ENCODE measurements at places on chromosomes 6 and 20.

- DNase-seq = no peak
Observed at GRCh38 chr6:82866446-82866845, 199.2 kb downstream of the UBE3D start.

GRCh38 chr6:63813566-63814120, 178.0 kb downstream of the PHF3 start:
- no peak for DNase-seq

DNA sequence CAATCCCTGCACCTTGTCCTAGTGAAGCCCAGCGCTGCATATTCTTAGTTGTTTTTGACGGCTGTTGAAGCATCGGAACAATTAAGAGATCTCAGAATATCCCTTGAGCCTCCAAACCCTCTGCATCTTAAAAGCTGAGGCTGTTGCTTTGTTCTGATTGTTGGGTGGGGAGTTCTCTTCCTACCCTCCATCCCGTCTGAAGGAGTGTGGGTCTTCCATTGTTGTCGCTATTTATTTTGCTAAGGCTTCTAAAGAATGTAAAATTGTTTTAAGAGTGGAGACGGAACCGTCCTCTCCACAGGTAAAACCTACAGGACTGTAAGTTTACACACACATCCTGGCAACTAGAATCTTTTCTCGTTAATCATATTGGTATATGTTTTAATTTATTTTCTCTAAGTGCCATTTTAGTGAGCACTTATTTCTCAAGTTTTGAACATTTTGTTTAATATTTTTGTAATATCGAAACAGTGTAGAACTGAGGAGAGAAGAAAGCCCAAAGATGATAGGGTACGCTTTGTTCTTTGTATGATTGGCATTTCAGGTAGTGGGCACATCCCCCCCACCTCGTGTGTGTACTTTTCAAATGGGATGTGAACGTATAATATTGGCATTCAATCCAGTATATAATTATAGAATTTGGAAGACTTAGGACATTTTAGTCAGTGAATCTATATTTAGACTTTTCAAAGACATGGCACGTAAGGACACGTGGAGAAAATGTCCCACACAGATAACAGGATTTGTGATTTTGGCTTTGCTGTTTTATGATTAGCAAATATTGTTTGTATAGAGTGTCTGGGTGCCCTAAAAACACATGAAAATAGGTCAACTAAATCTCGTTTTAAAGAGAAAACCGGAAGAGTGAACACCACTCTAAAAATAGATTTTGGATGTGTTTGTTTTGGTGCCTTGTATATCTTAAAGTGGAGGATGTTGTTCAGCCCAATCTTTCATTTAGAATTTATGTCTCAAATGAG, 1.3 kb downstream of the RNF146 start:
- no peak for DNase-seq

GRCh38 chr6:13006578-13007300, 290.2 kb downstream of the PHACTR1 start:
- DNase-seq = peak; percentile 56

DNA sequence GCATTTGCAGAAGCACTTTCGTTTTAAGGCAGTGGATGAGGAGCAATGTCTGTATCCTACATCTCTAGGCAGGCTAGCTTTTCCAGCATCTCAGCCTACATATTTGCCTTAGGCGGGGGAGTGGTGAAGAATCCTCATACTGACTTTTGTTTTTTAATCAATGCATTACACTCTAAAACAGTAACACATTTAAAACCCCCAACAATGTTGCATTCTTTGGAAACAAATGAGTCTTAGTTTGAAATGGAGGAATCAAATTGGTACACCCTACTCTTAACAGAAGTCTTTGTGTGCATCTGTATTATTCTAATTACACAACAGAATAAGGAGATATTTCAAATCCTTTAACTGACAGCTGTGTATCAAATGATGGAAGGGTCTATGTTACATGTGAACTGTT, 9.0 kb downstream of the NKAIN2 start:
- no peak for DNase-seq

DNA sequence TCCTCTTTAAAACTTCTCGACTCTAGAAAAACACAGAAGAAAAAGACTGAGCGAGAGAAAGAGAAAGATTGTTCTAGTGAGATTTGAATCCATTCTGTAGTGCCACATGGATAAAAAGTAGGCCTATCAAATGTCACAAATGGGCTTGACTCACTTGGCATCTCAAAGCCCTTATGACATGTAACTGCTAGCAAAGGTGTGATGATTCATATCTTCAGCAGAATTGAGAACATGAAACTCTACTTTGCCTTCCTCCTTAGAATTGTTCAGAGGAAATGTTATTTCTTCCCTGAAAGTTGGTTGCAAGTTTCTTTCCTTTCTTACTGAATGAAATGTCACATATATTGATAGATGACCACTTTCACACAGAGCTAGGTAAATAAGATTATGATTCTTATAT, 40.4 kb upstream of the DUSP22 start:
- DNase-seq = no peak

GRCh38 chr6:29951882-29952281, 9.6 kb downstream of the HLA-A start:
- DNase-seq = no peak

- no peak for DNase-seq
Observed at GRCh38 chr6:22254886-22255285, 42.0 kb downstream of the PRL start.

- no peak for DNase-seq
Observed at GRCh38 chr6:150991487-150991886, 126.0 kb downstream of the MTHFD1L start.

- DNase-seq = no peak
Observed at GRCh38 chr20:18831830-18832499, 18.4 kb downstream of the SCP2D1 start.
